Cerebellum (tissue), 4 donors: ENCODE measurements at places on chromosomes 4 and X. TPM values are rescaled to one million over a fixed set of nuclear protein-coding genes. Genes with fewer than 3 reads are reported as not detected.

Gene PABPC1L2A
- 0.91 TPM for total RNA-seq

Gene F11
- total RNA-seq: not detected

Gene TMPRSS11B
- not detected for total RNA-seq

Gene NOX1
- total RNA-seq: not detected

Gene AGTR2
- not detected for total RNA-seq

Gene DKK2
- 3.9 TPM for total RNA-seq

Gene LGI2
- 5.5 TPM for total RNA-seq
